ENCODE measurements at places on chromosomes 5 and 9.

GRCh38 chr5:147303251-147303650 lies 68.4 kb downstream of the STK32A start:
- DNase-seq: no peak

DNA sequence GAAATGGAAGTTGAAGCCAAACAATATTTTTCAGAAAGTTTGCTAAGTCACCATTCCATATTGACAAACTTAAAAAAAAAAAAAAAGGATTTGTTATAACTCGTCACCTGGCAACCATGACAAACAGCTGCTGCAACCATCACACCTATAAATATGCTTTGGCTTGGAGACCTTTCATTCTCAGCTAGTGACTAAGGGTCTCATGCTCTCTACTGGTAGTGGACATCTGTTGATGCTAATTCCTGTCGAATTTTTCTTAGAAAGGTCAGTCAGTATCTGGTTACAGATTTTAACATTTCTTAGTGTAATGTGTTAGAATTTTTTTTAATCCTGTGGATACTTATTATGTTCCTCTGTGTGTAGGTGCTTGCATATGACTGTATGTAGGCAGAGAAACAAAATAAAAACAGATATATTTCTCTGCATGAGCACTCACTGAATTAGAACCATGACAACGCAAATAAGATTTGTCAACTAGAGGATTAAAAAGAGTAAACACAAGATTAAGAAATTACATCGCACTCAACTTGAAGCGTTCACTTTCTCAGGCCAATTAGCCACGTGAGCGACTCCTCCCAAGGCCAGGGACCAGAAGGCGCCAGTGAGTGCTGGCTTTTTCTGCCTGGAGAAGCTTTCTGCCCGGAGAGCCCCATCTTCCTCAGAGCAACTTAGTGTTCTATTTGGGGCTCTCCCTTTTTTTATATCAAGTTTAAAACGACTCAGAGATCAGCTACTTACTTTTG lies 27.0 kb upstream of the ZNF622 start:
- DNase-seq: no peak

GRCh38 chr9:134198791-134199190 lies 34.4 kb upstream of the RNU6ATAC start:
- no peak for DNase-seq

DNA sequence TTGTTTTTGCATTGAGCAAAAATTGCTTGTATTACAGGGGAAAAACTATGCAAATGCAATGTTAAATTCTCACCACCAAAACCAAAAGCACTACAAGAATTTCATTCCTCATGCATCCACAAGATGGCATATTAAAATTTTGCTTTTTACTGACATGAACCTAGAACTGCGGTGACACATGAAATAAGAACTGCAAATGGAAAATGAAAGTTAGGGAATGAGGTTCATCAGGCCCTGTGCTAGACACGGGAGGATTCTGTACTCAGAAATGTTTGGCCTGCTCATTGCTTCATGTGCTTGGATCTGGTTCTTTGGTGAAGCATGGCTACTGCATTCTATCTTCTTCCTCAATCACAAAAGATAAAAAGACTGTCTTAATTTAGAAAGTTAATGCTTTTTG lies 9.1 kb upstream of the RFK start:
- peak; percentile 28 for DNase-seq

- DNase-seq: no peak
Measured at GRCh38 chr5:8879248-8879647, 666.6 kb downstream of the SEMA5A start.

DNA sequence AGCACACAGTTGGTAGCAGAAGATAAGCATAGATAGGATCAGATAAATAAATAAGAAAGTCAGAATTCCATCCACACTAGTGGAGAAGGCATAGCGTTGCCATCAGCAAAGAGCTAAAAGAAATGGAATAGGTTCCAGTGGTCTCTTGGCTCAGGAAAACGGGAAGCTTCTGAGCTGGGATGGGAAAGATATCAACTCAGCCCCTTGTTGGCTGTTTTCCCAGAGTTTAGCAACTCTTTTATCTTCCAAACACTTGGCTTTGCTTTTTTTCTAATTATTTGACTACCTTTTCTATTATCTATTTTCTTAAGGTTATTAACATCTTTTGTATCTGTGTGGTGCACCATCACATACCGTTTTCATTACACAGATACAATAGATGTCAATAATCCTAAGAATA lies 445.7 kb upstream of the TRPC7 start:
- DNase-seq: no peak

GRCh38 chr5:71893451-71893850 lies 174.4 kb downstream of the CARTPT start:
- DNase-seq: no peak

Measured in SK-N-DZ (cell line).